NCI-H1930 (cell line): ENCODE measurements at places on chromosomes 5 and 9.

DNA sequence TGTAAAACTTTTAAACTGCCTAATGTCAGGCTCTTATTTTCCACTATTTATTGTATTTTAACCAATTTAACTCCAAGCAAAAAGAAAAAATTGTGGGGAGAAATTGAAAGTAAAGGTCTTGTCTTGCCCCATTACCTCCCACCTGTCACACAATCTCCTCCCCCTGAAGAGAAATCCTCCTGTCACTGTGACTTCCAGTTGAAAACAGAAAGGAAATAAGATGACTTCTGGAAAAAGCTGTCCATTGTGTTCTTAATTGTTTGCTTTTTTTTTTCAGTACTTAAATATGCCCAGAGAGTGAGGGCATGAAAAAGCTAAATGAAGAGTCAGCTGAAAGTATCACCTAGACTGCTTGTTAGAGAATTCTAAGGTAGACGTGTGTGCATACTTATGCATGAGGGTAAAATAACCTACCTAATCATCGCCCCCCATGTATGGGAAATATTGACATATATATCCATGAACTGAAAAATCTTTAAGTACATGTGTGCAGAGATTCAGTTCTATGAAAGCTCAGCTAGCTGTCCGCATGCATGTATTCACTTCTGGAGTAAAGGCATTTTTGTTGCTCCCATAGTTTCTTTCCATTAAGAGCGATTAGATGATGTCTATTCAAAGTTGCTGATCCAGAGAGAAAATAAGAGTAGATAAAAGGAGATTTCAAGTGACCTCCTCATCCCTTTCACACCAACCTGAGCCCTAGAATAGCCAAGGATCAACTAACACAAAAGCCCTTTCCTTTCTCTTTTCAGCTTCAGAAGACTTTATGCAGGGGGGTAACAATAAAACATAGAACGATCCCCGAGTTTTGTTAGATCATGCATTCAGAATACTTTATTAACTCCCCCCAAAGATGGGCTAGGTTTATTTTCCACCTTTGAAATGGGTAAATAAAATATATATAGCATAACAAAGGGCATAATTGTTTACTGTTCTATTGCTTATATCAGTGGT is 5.3 kb downstream of the NR2F1-AS1 start:
- DNase-seq = no peak

- no peak for DNase-seq
Measured at GRCh38 chr5:42923710-42924109, 112.0 kb upstream of the SELENOP start.

DNA sequence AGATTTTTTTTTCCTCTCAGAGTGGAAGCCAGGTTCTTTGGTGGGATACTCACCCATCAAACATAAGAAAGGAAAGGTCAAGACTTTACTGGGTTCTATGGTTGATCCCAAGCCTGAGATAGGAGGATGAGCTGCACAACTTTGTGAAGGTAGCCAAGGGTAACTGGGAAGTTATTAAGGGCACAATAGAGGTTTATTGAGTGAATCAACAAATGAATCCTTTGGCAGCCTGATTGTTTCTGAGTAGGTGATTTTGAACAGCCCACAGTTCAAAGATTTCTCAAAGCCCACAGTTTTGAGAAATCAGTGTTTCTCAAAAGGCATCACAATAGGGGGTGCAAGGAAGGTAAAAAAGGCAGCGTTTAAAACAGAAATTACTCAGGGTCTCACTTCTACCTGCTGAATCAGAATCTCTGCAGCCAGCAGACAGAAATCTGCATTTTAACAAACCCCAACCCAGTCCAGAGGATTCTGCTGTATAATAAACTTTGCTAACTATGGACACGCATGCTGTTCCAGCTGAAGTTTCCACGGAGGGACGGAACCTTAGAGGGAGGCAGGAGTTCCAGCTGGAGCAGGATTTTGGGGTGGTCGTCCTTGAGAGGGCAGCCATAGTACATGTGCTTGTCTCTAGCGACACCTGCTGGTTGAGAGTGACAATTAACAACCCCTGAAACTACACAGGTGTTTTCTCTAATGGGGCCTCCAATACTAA is 32.7 kb upstream of the FSD1L start:
- peak; percentile 24 for DNase-seq

DNA sequence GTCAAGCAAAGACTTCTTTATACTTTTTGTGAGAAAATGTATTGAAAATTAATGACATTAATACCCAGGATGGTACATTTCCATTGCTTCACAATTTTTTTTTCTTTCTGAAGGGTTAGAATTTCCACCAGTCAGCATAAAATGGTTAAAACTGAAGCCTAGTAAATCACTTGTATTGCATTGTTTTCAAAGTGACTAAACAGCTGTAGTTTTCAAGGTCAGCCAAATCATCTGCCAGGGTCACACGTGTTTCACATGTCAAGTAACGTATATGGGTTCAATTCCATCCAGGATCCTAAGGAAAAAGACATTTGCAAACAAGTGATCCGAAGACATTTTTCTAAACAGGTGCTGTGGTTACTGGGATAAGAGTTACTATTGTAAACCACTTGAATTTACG is 574.2 kb downstream of the RAB3C start:
- no peak for DNase-seq

DNA sequence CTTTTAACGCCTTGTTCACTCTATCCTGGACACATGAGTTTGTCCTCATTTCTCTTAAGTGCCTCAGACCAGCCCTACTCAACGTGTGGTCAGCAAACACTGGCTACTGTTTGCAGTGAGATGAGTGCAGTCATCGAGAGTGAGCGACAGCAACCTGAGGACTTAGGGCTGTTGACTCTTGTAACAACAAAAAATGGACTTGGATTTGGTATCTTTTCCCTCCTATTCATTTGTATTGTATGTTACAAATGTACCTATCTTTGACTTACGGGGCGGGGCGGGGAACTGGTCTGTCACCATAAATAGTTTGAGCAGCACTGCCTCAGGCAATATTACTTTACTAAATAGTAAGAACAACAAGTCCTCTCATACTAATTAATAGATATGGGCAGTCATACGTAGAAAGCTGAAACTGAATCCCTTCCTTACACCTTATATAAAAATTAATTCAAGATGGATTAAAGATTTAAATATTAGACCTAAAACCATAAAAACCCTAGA is 84.1 kb downstream of the TLE1 start:
- no peak for DNase-seq

GRCh38 chr5:67152400-67152799 is 44.2 kb downstream of the CD180 start:
- no peak for DNase-seq

GRCh38 chr5:150562832-150563231 is 54.9 kb downstream of the NDST1 start:
- no peak for DNase-seq

DNA sequence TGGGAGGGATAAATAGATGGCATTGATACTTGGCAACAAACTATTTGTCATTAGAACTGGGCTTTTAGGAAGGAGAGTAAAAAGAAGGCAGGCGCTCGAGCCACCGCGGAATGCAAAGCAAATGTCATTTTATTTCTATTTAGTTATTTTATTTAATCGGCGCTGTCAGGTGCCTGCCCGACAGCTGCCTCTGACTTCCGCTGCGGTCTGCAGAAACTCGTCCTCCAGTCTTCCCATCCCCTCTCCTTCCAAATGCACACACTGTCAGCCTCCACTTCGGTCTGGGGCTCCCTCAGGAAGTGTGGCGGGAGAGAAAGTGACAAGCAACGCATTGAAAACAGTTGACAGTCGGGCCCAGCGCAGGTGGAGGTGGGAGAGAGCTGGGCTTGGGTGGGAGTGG is 29.3 kb downstream of the ASS1 start:
- DNase-seq = no peak

DNA sequence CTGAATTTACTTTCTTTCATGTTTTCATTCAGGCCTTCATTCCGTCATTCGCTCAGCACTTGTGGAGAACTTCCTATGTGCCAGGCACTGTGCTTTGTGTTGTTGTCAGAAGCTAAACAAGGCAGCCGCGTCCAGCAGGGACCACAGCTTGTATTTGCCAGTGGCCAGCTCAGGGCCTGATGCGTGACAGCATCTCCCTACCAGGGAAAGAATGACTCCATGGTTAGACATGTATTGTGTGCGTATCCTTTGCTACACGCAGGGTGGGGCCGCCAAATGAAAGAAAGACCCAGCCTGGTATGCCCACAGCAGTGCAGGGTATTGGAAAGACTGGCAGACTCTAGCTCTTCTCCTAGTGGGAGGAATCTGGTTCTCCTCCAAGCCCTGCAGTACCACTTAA is 4.7 kb upstream of the COL27A1 start:
- DNase-seq = no peak

GRCh38 chr5:129246088-129246487 is 151.5 kb downstream of the ISOC1 start:
- no peak for DNase-seq

GRCh38 chr5:147734894-147735293 is 47.6 kb downstream of the JAKMIP2 start:
- DNase-seq = no peak

- DNase-seq = no peak
Measured at GRCh38 chr5:61394078-61394704, 62.1 kb downstream of the ZSWIM6 start.

DNA sequence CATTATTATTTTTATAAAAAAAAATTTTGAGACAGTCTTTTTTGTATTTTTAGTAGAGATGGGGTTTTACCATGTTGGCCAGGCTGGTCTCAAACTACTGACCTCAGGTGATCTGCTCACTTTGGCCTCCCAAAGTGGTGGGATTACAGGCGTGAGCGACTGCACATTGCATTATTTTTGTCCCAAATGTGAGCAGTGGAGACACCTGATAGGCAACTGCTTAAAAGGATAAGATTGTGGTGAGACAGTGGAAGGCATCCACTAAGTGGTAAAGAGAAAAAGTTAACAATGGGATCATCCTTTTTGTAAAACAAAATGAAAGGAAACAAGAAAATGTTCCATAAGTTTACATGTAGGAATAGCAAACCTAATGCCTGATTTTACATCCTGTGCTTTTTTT is 2.0 kb upstream of the CENPH start:
- no peak for DNase-seq

- no peak for DNase-seq
Measured at GRCh38 chr5:16695779-16696178, 79.0 kb upstream of the RETREG1 start.

DNA sequence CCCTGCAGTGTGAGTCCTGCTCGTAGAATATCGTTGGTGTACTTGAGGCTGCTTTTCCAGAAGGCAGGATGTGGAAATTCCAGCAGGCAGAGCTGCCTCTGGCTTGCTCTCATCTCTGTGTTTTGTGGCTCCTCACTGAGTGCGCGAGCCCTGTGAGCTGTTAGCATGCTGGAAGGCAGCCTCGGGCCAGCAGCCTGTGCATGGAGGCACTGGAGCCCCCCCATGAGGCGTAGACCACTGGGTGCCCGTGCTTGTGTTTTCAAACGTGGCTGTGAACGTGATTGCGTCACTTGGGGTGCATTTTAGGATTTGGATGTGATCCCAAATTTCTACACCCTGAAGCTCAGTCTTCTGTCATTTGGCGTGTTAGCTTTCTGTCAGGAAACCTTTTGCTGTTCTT is 3.2 kb downstream of the WDR5 start:
- DNase-seq = no peak

DNA sequence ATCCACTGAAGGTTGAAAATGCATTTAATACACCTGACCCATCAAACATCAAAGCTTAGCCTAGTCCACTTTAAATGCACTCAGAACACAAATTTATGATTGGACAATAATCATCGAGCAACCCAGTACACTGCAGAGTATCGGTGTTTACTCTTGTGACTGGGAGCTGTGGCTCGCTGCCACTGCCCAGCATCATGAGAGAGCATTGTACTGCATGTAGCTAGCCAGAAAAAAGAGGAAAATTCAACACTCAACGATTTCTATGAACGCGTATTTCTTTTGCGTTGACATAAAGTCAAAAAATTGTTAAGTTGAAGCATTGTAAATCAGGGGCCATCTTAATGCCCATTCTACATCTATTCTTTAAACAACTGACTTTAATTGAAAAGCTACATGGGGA is 95.1 kb upstream of the CD180 start:
- DNase-seq = no peak

GRCh38 chr9:89804766-89805531 is 200.1 kb downstream of the GADD45G start:
- no peak for DNase-seq

GRCh38 chr5:40270274-40270845 is 409.4 kb upstream of the PTGER4 start:
- DNase-seq = no peak

GRCh38 chr9:5908918-5909317 is 18.2 kb downstream of the MLANA start:
- no peak for DNase-seq

DNA sequence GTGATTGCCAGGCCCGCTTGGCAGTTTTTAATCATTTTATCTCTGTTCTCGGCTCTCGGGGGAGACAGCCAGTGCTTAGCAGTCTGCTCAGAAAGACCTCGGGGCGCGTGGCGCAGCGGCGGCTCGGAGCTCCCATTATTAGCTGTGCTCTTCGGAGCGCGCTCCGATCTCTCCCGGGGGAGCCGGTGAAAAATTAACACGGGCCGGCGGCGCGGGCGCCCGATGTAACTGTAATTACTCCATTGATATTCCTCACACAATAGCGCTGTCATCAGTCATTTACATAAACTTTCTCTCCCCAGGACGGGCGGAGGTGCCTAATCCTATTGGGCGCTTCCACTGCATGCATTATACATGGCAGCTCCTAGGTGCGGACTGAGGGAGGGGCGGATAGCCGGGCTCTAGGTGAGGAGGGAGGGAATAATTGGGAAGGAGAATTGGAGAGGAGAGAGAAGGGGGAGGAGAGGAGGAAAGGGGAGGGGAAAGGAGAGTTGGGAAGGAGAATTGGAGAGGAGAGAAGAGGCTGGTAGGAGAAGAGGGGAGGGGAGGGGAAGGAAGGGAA is 24.9 kb downstream of the LMX1B start:
- no peak for DNase-seq

GRCh38 chr9:125638239-125639045 is 68.6 kb downstream of the MAPKAP1 start:
- DNase-seq = no peak

GRCh38 chr9:72972636-72973035 is 19.8 kb upstream of the ALDH1A1 start:
- DNase-seq = no peak

DNA sequence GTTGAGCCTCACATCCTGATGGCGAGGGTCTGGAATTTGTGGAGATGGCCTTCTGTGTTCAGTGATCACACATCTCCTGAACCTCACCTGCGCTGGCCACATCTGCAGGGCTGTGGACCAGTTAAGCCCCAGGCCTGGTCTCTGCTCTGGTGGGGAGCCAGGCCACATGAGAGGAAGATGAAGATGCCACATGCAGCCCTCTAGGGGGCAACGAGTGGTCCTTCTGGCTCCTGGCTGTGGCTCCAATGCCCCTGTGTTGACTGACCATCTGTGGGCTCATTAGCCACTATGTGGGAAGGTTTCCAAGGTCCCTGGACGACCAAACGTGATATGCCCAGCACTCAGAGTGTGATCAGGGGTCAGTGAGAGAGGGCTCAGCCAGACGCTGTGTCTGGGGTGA is 203.0 kb downstream of the HSPA4 start:
- DNase-seq = no peak

DNA sequence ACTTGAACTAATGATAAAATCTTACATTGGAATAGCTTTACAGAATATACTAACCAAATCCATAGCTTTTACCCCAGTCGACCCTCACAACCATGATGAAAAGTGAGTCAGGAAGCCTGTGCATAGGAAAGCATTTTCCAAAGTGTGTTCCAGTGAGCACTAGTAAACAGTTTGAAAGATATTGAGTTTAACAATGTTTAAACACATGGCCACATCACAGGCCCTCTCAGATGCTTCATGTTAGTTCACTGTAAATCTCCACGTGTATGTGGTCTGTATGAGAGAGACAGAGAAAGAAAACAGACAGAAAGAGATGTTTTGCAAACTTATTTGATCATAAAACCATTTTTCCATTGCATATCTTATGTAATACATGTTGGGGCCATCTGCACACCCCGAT is 27.0 kb downstream of the PRUNE2 start:
- DNase-seq = no peak
